NCI-H1048 (cell line): ENCODE measurements at places on chromosomes 5 and 9.
A peak's percentile ranks its signal among the peaks of the same experiment; 100 is the strongest.

- DNase-seq: no peak
These were observed 334.7 kb downstream of the NR2F1-AS1 start for GRCh38 chr5:93246090-93246855.

- no peak for DNase-seq
These were observed 14.4 kb downstream of the PRKACG start for GRCh38 chr9:68999393-69000105.

DNA sequence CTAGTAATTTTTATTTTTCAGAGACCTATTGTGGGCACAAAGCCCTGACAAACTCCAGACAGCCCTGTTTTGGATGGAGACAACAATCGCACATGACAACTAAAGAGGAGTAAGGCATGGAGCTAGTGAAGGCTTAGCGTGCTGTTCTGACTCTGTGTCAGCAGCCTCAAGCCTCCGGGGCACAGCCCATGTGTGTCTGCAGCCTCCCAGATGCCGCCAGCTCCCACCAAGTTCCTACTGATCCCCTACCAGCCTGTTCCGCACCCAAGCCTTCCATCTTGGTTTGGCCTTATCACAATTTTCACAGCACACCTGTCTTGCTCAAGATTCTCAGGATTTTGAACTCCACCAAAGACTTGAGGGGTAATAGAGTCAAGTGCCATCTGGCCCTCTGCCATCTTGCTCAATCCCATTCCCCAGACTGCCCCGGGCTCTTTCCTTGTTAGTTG, 70.3 kb upstream of the SH3PXD2B start:
- DNase-seq: no peak

DNA sequence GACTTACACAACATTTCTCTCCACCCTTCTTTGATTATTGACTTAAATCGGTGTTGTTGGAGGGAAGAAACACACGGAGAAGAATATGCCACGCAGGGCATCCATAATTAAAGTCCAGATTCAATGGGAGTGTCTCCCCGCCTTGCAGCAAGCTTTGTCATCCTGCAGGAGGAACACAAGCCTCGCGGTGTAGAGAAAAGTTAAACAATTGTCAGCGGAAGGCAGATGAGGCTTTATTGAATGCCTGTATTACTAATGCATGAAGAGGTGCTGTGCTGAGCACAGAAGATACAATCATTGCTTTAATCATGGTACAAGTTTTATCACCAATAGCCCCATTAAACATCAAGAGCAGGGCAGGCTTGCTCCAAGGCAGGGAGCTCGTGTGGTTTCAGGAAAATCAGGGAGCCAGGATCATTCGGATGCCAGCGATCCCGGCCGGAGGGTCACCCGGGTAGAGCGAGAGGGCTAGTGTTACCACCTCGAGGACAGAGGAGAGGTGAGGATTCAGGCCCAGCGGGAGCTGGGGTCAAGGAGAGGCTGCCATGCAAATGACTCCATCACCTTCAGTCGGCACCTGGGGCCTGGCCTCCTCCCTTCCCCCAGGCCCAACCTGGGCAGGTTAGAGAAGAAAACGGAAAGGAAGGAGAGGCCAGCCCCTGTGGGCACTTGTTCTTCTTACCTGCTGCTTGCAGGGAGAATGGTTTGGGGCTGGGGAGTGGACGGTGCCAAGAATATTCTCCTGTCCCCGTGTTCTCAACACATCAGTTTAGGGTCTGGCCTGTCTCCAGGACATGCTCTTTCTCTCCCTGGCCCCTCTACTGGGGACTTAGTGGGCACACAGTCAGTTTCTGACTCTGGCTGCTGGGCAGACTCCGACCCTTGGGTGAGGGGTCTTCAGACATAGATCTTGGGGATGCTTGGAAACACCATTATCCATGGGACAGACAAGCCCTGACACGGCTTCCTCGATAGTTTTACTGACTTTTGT, 289.5 kb downstream of the IRX2 start:
- DNase-seq: no peak

DNA sequence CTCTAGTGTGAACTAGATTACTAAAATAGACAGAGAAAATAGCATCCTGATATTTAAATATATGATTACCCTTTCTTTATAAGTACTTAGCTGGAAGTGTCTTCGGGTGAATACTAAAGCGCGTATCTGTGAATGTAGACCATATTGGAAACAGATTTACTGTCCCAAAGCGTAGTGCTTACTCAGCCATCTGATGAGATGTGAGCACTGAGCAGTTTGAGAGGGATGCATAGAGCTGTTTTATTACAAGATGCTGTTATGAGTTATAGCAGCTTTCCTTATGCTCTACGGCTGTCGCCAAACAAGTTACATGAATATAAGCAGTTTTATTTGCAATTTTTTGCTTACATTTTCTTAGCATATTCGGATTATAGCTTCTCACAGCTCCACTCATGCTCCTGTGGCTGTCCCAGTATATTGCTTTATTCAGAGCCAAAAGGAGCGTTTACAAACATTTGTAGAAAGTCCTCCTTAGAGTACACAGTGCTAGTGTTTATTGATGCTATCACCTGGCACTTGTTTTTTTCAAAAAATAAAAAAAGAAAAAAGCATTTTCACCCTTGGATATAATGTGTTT, 981.4 kb upstream of the WWC1 start:
- DNase-seq: no peak

- no peak for DNase-seq
These were observed 20.0 kb upstream of the MLANA start for GRCh38 chr9:5870691-5871090.

GRCh38 chr5:89729623-89730301, 679.8 kb downstream of the CETN3 start:
- DNase-seq: no peak

- DNase-seq: peak; percentile 90
These were observed at the start of gene GOLGA1 for GRCh38 chr9:124940894-124941678. Gene GOLGA1, minus strand, starts transcription at chr9:124941083. Its CDS starts 2,372 bp downstream, at chr9:124938711.
